ENCODE measurements at places on chromosomes 1 and 21.

DNA sequence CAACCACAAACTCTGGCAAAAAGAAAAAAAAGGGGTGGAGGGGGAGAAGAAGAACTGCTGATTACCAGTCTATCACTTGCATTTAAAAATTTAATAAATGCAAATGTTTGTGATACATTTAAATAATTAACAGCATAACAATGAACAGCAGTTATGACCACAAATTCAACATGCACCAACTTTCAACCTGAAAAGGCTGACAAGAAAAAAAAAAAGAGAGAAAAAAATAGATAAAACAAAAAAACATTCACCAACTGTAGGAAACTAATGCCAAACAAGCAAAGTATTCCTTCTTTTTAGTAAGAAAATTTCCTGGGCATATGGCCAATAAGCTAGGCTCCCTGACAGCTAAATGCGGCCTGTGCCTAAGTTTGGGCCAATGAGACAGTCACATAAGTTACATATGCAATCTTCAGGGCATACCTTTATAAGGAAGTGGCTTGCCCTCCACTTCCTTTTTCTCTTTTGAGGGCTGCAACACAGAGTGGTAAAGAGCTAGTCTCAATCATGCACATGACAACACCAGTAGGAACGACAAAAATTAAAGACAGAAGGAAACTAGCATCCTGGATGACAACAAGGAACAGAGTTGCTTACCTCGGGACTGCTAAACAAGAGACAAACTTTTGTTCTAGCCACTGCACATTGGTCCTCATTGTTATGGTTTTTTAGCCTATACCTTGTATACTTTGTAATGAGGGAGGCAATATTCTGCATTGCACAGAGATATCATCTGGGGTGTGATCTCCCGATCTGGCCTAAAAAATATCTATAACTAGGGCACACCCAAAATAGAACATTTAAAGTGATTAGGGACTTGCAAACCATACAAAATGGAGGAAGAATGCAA lies 24.2 kb upstream of the PHTF1 start:
- DNase-seq: no peak

DNA sequence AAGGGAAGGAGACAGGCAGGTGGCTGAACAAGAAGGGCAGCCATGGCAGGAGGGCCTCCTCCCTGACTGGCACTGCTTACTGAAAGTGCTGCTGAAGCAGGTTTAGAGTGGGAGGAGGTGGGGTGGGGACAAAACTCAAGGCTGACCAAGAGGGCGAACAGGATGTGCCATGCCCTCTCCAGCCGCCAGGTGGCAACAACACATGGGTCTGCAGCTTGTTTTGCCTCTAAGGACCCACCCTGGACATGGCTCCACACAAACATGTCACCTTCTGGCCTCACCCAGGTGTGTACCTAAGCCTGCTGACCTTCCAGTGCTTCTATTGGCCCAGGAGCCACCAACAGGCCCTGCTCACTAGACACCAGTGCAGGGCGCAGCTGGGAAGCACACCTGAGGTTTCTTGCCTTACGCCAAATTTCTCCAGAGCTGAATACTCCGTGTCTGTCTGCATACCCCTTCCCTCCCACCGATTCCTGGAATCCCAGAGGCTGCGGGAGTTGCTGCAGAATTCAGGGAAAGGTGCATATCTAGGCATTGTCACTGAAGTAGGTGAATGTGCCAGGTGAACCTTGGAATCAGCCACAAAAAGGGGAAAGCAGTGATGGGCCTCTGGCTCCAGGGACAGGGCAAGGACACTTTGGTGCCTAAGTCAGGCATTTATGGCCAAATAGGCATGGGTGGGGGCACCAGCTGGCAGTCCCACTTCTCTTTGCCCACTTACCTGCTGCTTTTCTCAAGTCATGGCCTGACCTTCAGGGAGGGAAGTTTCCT lies 5.3 kb downstream of the PSRC1 start:
- DNase-seq: peak; percentile 36

GRCh38 chr1:54009406-54009805 lies 8.6 kb downstream of the LDLRAD1 start:
- no peak for DNase-seq

DNA sequence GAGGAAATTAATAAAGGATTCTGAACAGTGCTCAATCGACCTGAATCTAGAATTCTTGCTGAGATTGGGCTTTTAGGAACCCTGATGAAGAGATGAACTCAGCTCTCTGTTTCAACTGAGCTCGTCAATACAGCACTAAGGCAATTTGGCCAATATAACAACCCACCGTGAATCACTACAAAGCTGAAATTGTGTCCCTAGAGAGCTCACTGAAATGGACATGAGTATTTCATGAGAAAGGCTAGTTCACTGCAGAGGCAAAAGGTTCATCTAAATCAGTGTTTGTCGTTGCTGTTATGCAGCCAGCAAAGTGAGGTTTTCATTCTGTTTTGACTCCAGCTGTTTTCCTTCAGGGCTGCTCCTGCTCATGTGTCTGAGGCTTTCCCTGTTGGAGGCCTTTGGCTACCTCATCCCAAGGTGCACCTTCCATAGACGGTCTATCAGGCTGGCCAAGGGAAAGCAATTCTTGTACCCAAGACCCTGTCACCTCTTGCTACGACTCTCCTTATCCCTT lies 83.5 kb downstream of the URB2 start:
- no peak for DNase-seq

DNA sequence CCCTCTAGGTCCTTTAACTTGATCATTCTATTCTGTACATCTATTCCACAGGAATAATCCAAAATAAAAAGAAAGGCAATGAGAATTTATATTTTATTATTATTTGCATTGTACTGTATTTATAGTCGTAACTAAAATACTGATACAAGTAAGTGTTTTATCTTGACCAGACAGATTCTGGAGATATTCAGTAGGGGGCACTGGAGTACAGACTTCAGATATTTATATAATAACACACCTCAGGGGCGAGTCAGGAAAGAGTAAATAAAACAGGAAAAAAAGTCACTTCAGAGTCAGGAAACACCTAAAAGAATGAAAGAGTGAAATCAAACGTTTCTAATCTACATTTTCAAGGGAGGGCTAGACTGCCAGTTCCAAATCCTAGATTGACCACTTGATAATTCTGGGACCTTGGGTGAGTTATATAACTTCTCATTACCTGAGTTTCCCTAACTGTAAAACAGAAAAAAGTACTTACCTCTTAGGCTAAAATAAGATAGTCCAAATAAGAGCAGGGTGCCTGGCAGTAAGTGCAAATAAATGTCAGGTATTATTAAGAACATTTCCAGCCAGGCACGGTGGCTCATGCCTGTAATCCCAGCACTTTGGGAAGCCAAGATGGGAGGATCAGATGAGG lies 31.1 kb upstream of the MTF1 start:
- peak; percentile 31 for DNase-seq

DNA sequence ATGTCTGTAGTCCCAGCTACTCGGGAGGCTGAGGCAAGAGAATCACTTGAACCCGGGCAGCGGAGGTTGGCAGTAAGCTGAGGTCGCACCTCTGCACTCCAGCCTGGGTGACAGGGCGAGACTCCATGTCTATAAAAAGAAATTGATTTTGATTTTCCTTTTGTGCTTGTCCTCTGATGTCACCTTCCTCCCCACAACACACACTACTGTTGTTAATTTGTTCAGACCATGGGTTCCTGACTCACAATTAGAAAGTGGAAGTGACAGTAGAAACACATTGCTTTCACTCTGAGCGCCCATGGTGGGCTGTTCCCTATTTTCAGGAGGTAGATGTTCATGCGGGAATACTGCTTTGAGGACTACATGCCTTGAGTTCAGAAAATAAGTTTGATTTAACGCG lies 165.5 kb upstream of the KCNJ6 start:
- DNase-seq: no peak

- DNase-seq: no peak
Observed at GRCh38 chr21:14942801-14943490, 121.9 kb downstream of the NRIP1 start.

DNA sequence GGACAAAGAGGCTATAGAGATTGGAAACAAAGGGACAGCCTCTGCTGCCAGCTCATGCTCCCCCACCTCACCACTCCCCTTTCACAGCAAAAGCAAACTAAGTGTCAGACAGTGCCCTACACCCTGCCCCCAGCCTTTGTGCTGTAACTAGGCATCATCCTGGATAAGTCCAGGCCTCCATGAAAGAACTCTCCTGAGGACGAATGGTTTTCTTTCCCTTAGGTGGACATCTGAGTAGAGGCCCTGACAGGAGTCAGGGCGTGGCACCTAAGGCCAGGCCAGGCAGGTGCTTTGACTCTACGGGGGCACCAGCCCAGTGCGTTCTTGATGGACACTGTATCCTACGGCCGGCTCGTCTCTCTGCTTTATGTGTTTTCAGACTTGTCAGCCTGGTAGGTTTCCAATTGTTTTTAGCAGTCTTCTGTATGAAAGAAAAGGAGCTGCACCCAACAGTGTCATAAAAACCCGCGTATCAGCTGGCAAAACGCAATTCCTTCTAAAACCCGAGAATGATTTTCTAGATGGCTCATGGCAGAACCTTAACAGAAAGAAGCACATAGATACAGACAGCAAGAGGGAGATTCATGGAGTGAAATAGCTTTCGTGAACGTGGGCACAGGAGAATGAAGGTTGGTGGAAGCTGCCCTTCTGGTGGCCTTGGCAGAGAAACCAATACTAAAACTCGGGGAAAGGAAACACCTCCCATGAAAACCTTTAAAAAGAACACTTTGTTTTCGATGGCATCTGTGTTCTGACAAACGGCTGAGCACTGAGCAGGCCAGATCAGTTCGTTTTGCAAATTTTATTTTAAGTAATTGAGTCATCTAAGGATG lies 51.7 kb upstream of the AJAP1 start:
- no peak for DNase-seq

GRCh38 chr1:84000954-84001495 lies 2.1 kb upstream of the TTLL7 start:
- DNase-seq: no peak

DNA sequence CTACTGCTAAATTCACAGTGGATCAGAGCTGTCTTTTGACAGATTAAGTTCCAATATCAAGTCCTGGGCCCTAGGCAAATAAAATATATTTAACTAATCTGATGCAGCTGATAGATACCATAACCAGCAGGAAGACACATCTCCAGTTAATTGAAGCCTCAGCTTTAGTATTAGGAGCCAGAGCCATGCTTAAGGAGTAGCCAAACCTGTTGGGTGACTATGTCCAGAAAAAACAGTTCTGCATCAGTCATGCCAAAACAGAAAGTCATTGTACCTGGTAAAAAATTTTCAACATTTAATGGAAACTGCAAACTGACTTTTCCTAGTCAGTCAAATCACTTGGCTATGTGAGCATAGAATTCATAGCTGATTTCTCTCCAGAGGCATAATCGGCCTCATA lies 200.5 kb upstream of the RUNX1 start:
- no peak for DNase-seq

- DNase-seq: no peak
Observed at GRCh38 chr21:25581582-25581981, 25.7 kb downstream of the MRPL39 start.

Measured in glomerular endothelial cell (primary cell).